ENCODE measurements at places on chromosomes 3 and 15.

DNA sequence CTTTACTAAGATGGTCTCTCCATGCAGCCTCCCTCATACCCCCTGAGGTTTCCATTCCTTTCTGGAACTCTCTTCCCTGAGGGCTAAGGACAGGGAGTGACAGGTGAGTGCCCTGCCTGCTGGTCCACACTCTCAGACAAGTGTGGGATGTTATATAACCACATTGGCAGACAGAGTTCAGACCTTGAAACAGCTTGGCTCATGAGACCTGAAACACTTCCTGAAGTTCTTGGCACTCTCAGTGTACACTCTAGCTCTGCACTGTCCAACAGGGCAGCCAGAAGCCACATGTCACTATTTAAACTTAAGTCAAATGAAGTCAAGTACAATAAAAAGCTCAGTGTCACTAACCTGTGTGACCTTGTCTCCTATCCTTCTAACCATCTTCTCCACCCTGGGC lies 188.5 kb downstream of the ZNF621 start:
- no peak for DNase-seq

DNA sequence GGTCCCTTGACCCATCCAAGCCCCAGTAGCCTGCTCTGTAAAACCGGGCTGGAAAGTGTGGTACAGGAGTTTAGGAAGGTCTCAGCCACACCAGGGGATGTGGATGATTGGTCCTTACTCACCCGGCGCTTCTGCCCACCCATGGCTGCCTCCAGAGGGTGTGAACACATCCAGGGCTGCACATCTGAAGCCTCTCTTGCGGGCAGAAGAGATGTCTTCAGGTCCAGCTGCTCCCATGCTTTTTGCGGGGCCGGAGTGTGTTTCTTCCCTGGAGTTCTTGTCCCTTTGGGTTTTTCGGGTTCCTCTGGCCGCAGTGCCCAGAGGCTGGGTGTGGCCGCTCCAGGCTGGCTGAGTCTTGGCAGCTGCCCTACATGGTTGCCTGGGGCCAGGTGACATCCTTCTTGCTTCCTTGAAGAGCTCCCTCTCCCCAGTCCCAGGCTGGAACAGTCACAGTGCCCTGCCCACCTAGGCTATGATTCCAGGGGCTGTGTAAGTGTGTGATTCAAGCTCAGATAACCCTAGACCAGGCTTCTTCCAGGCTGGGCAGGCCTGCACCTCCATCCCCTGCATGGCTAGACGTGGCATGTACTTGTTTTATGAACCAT lies 33.9 kb downstream of the HDAC11 start:
- no peak for DNase-seq

GRCh38 chr3:37319784-37320183 lies 145.4 kb upstream of the LRRFIP2 start:
- DNase-seq, result no peak

DNA sequence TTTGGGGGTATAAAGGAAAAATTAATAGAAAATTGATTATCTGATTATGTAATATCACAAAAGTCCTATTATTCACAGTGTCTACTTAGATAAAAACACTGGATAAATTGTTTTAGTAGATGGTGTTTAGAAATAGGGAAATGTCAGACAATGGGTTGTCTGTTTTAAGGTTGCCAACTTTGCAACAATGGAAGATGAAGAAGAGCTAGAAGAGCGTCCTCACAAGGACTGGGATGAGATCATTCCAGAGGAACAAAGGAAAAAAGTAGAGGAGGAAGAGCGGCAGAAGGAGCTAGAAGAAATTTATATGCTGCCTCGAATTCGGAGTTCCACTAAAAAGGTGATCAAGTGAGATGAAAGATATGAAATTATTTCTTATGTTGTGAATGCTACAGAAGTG lies 84.0 kb downstream of the CHD2 start:
- no peak for DNase-seq

- no peak for DNase-seq
Measured at GRCh38 chr15:100642213-100642949, 40.0 kb downstream of the ASB7 start.

DNA sequence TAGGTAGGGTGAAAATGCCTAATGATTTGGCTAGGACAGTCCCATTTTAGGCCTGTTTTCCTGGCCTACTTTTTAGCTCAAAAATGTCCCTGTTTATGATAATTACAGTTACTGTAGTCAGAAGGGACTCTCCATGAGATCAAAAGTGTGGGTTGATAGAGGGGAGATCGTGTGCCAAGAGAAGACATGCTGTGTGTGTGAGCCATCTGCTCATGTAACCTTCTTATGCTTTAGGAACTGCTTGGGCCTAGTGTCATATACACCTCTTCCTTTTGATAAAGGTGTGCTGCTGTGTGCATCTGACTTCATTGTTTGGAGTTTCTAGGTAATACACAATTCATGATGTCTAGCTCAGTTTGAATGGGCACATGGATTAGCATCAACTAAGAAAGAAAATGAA lies 786.5 kb downstream of the PDCD6IP start:
- DNase-seq, result no peak

Measured in fibroblast of mammary gland (primary cell).